ENCODE measurements at places on chromosomes 12 and 14.

DNA sequence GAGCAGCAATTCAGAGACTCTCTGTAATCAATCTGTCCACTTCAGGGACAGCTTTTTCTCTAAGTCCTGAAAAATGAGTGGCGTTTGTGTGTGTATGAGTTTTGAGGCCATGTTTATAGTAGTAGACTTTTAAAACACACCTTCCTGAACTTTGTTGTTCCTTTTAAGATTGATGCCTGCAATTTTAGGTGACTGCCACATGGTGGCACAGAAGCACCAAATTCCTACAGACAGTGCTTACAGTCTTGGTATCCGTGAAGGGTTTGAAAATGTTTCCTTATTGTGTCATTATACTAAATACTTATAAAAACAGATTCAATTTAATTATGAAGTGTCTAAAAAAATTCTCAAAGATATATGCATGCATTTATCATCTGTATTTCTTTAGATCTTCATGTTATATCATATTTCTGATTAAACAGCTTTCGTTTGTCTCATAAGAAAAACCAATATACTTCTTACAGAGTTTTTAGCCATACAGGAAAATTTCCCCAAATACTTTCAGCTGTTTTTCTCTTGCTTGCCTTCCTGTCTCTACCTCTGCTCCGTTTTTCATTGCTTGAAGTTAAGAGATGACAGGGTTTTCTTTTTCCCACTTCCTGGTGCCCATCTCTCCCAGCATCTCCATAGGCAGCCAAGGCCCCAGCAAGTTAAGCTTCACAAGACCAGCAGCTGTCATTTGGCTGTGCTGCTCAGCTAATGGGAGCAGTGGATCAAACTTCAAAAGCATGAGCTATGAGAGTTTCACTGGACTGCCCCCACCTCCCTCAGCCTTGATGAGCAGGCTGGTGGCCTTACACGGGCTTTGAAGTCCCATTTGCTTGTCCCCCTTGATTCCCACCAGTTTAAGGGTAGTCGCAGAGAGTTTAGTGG is 259.6 kb downstream of the AKAP6 start:
- peak; percentile 39 for DNase-seq

DNA sequence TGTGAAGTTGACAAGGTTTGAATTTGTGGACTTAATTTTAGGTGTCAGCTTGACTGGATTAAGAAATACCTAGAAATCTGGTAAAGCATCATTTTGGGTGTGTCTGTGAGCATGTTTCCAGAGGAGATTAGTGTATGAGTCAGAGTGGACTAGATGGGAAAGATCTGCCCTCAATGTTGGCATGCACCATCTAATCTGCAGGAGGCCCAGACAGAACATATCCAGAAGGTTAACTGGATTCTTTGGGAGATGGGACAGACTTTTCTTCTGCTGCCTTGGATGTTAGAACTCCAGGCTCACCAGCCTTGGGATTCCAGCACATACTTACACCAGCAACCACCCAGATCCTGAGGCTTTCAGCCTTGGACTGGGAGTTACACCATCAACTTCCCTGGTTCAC is 14.1 kb downstream of the SGPP1 start:
- DNase-seq, result no peak

- DNase-seq, result no peak
Measured at GRCh38 chr14:64692986-64693809, 11.0 kb upstream of the PLEKHG3 start.

DNA sequence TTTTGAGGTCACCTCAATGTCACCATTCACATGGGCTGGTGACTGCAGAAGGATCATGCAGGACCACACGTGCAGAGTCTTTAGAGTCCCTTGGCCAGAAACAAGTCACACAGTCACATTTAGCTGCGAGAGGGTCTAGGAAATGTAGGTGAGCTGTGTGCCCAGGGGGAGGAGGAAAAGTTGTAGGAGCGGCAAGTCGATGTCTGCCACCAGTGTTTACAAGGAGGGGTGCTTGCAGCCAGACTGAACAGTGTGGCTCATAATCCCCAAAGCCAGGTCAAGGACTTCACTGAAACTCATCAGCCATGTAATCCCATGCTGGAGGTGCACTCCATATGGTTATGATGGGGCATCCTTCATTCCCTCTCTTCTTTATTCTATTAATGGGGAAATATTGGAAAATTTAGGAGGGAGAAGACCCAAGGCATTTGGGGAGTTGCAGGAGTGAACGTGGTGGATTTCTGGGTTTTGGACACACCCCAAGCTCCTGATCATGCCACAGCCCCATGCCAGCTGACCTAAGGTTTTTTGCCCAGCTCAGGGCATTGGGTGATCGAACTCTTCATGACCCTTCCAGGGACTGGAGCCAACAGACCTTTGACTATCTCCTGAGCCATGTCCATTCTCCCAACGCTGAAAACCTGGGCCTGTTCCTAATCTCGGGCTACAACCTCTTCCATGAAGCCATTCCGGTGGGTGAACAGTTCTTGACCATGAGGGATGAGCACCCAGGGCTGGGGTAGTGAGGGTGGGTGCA is 7.2 kb downstream of the DAO start:
- no peak for DNase-seq

DNA sequence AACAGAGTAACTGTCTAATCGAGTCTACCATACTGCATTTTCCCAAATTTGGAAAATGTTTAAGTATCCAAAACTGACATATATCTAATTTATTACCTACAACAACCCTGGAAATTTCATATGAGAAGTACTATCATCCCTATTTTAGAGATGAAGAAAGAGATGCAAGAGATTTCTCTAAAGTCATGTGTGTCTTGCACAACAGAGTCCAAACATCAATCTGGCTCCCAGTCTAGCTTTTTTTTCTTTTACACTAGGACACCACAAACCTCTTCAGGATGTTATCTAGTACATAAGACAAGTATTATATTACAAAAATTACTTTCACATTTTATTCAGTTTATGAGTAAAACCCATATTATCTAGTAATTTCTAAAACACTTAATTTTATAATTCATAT is 39.1 kb downstream of the CAPS2 start:
- no peak for DNase-seq

GRCh38 chr14:60195179-60195810 is 30.1 kb upstream of the DHRS7 start:
- no peak for DNase-seq

DNA sequence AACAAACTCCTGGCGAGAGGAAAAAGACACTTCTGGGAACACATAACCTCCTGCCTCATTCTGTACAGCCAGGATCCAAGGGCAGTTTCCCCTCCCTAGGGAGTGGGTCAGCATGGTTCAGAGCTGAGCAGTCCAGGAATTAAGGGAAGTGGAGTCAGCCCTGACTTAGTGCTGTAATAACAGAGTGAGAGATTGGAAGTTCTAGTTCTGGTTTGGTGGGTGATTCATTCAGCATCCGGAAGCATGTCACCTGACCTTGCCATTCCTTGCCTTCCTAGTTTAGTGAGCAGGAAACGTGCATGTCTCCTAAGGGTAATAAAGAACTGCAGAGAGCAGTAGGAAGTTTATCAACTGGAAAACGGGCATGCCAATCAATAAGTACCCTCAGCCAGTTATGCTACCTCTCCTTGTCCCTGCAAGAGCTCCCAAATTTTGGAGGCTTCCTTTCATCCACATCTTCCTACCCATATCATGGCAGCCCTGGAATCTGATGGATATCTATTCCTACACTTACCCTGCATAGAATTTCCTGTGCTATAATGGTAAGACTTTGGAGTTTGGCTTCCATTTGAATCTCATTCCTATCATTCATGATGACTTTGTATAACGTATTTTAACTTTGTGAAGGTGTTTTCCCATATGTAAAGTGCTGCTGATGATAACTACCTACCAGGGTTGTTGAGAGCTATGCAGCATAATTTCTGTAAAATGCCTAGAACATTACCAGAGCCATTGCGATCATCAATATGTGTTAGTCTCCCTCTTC is 28.5 kb upstream of the MAGOHB start:
- DNase-seq, result no peak

GRCh38 chr12:81077329-81077685 is 572 bp upstream of the ACSS3 start:
- DNase-seq, result no peak

DNA sequence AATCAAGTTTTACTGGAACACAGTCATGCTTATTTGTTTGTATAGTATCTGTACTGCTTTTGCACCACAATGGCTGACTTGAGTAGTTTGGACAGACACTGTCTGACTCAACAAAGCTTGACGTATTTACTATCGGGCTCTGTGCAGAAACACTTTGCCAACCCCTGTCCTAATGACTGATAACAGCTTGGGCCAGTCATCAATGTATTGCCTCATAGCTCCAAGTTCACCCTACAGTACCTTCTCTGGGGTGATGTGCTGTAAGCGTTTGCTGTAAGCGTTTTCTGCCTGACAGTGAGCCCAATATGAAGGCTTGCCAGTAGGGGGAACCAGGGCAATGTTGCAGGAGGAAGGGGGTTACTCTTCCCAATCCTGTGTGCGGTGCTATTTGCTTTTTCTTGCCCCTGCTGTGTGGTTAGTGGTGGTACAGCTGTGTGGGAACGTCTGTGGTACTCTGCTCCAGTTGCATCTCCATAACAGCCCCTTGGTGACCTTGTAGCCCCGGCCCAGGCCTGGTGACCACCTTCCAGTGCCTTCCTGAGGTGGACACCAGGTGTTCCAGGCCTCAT is 5.4 kb upstream of the CCDC177 start:
- DNase-seq, result no peak
